ENCODE measurements at places on chromosomes 3 and 15.
A peak's percentile ranks its signal among the peaks of the same experiment; 100 is the strongest.

GRCh38 chr3:114551770-114552526, 258.1 kb downstream of the TIGIT start:
- DNase-seq: no peak

DNA sequence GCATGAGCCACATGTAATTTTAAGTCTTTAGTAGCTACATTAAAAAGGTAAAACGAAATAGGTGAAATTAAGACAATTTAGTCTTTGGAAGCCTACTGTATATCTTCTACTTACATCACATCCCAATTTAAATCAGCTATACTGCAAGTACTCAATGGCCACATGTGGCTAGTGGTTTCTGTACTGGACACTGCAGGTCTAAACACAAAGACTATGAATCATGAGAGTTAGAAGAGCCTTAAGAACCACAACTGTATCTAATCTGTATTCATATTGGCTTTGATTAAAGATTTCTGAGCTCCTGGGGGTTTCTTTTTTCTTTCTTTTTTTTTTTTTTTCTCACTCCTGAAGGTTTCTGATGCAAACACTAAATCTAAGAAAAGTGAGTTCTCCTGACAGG, 2.3 kb upstream of the EIF1B start:
- DNase-seq: no peak

DNA sequence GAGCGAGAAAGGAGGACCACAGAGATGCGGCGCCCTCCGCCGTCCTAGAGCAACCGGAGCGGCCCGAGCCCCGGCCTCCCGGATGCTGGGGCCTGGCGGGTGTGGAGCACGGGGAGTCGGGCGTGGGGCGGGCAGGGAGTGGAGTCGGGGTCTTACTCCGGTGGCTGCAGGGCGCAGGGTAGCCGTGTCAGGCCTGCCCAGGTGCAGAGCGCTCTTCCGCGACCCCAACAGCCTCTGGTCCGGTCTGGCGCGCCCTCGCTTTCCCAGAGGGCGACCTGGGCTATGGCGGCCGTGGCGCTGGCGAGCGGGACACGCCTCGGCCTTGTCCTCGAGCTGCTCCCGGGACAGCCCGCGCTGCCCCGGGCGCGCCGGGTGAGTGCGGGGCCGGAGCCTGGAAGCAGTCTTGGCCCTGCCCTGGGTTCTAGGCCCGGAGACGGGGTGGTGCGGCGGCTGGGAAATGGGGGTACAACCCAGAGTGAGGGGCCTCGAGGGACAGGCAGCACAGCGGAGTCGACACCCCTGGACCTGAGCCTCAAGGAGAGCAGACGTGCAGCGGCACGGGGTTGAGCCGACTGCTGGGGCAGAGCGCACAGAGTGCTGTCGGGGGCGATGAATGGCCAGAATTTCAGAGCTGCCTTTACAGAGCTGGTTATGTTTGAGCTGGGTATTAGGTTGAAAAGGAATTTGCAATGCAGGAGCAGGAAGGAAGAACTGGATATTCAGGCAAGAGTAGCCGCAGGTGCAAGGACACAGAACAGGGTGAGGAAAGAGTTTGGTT, at the start of gene ZNF662:
Gene ZNF662 (plus strand): TSS at position 73 of the 778 bp plus-strand sequence. CDS start 1,973 bp downstream, outside the sequence.
- no peak for DNase-seq

- DNase-seq: peak; percentile 18
Observed at GRCh38 chr15:48190932-48191573, 412 bp upstream of the CTXN2 start.

- DNase-seq: no peak
Observed at GRCh38 chr3:170759511-170760173, 110.4 kb downstream of the RPL22L1 start.

DNA sequence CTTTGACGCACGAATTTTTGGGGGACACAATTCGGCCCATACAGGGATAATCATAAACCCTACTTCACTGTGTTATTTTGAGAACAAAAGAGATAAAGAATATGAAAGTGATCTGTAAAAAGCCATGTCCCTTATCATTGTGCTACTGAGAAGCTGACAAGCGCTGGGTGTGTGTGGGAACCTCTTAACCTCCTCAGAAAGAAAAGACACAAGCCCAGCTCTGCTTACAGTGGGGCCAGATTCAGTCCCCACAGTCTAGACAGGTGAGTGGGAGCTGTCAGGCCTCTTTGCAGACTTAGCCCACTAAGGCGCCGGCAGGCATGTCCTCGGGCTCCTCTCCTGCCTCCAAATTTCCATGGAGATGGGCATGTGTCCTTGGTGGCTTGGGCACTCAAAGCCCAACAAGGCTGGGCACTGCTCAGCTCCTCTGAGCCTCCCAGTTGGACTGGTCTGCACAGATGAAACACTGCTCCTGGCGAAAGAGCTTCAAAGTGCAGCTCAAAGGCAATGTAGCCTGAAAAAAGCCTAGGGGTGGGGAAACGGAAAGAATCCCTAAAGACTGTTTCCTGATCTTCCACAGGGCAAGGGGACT, 64.4 kb upstream of the ETV5 start:
- no peak for DNase-seq

- no peak for DNase-seq
Observed at GRCh38 chr15:75061272-75061671, 37.9 kb downstream of the PPCDC start.

GRCh38 chr15:51536965-51537574, 85.5 kb downstream of the DMXL2 start:
- DNase-seq: no peak

- DNase-seq: no peak
Observed at GRCh38 chr3:4670352-4670751, 177.2 kb downstream of the ITPR1 start.

GRCh38 chr3:4720316-4721075, 227.3 kb downstream of the ITPR1 start:
- DNase-seq: peak; percentile 79

- no peak for DNase-seq
Observed at GRCh38 chr3:25472731-25473130, 44.7 kb downstream of the RARB start.

- no peak for DNase-seq
Observed at GRCh38 chr15:39616731-39617455, 36.0 kb downstream of the THBS1 start.

- no peak for DNase-seq
Observed at GRCh38 chr15:68347392-68347791, 69.8 kb downstream of the FEM1B start.

GRCh38 chr15:91688811-91689210, 164.7 kb upstream of the SLCO3A1 start:
- DNase-seq: no peak

GRCh38 chr3:66048051-66048395, 9.3 kb upstream of the MAGI1 start:
- DNase-seq: no peak

DNA sequence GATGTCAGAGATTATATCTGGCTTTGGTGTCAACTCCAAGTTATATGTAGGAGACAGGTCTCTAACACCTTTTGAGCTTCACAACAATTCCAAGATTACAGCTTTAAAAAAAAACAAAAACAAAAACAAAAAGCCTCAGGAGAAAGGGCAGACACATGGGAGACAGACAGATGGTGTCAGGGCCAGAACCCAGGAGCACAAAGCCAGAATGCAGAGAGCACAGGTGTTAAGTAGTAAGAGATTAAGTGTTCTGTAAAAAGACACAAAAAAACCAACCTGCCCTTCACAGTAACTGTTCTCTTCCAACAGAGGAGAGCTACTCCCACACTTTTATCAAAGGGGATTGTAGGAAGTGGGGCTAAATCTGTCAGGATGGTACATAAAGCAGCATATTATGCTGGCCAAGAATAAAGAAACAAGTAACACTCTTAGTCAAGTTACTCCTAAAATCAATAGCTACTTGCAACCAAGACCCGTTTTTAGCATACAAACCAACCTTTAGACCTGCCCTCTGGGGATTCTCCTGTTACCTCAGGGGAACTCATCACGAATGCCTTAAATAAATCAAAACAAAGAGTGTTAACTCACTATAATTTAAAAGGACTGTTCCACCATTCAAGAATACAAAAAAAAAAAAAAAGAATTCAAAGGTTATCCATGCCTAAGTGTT, 5.9 kb downstream of the CPEB1 start:
- no peak for DNase-seq

GRCh38 chr3:154170300-154170699, 49.1 kb downstream of the ARHGEF26 start:
- no peak for DNase-seq

DNA sequence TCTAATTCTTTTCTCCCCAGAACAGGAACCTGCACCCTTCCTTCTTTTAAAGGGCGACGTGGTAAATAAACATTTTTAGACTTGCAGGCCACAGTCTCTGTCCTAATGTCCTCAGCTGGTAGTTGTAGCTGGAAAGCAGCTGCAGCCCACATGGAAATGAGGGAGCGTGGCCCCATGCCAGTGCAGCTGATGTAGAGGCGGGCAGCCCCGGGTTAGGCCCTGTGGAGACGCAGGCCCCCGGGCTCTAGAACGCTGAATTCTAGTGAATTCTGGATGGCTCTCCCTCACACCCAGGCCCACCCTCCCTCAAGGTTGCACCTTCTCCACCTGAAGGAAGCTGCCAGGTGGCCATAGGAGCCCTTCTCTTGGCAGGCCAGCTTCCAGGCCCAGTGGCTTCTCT, 52.3 kb downstream of the PGPEP1L start:
- DNase-seq: no peak
